ENCODE measurements at places on chromosomes 1 and 21.

GRCh38 chr1:15714406-15715136, 21.5 kb upstream of the SLC25A34 start:
- no peak for DNase-seq

DNA sequence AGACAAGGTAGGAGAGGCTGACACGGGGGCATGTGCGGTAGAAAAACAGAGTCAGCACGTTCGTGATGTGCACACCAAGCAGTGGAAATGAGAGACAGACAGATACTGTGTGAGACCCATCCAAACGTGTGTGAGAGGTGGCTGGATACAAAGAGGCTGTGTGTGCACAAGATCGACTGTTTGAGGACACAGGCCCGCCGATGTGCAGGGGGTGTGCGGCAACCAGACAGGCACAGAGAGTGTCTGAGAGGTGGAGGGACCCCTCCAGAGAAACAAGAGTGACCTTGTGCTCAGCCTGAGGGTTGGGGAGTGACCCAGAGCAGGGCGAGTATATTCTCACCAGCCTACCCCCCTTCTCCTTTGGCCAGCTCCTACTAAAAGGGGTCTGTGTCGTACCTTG, 97.8 kb upstream of the IPO9 start:
- DNase-seq: no peak

- DNase-seq: no peak
Observed at GRCh38 chr1:178538192-178538916, 25.4 kb downstream of the TEX35 start.

- DNase-seq: no peak
Observed at GRCh38 chr1:245656189-245656717, 501.5 kb downstream of the KIF26B start.

DNA sequence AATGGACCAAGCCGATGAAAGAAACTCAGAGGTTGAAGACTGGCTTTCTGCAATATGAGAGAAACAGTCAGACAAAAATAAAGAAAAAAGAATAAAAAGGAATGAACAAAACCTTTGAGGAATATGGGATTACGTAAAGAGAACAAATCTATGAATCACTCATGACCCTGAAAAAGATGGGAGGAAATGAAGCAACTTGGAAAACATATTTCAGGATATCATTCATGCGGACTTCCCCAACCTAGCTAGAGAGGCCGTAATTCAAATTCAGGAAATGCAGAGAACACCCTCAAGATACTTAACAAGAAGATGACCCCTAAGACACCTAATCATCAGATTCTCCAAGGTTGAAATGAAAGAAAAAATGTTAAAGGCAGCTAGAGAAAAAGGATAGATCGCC, 705.3 kb upstream of the CHRM3 start:
- DNase-seq: no peak

DNA sequence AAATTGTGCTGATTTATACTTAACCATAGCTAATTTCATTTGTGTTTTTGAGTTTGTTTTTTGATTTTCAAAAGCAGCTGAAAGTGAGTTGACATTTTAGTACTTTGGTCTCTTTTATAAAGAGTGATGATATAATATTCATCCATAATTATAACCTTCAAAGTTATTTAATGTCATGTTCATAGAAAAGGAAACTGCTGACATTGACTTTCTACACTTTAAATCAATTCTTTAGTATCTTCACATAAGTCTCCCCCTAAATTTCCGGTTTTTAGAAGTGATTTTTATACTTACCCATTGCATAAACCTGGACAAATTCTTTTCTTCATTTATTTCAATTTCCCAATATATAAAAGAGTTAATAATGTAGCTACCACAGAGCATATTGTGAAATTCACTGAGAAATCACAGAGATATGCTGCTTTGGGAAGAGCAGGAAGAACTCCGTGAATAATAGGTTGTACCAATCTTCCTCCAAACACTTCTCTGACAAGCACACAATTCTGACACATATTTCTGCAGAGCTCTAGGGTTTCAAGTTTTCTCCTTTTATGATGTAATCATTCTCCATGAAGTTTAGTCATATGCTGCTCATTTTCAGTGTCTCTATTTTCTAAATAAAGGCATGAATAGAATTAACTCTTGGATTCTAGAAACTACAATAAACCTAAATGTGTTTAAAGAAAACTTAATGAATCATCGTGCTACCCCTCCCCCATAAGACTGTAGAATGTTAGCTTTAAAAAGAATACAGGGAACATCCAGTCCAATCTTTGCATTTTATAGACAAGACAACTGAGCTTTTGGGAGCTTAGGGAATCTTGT, 25.6 kb upstream of the CDC42BPA start:
- no peak for DNase-seq

DNA sequence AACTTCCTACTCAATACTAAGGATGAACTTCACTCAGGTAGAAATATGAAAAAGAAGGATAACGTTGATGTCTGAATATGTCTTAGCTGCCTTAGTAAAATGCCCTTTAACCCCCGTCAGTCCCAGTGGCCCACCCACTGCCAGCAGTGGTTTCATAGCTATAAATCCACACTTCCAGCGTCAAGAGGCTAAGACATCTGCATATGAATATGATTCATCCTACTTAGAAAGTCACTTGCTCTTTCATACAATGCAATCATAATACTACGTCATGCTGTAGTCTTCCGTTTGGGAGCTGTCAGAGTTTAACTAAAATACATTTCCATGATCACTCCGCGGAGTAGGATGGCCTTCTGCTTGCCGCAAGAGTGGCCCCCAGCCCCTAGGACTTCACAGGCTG, 247.3 kb downstream of the SDCCAG8 start:
- no peak for DNase-seq

- DNase-seq: no peak
Observed at GRCh38 chr1:203644661-203645510, 18.3 kb downstream of the ATP2B4 start.

DNA sequence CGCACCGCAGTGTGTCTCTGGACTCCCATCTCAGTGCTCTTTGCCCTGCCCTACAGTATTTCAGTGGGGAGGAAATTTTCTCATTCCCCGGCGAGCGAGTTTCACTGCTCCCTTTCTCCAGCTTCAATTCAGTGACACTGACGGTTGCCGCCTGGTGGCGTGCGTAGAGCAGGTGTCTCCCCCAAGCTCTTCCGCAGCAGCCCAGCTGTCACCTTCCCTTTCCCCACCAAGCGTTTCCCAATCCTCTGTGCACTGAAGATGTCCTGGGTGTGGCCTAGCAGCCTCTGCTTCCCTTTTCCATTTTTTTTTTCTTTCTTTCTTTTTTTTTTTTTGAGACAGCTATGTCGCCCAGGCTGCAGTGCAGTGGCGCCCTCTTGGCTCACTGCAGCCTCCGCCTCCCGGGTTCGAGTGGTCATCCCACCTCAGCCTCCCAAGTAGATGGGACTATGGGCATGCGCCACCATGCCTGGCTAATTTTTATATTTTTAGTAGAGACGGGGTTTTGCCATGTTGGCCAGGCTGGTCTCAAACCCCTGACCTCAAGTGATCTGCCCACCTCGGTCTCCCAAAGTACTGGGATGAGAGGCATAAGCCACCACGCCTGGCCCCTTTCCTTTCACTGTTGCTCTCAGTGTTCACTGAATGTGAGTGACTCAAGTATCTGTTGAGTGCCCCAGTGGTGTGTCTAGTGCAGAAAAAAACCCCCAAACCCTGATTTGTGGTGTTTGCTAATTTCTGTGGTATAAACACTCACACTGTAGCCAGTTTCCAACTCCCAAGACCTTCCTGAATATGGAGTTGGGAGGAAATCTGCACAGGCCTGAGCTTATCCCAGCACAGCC, 30.1 kb downstream of the TNFRSF1B start:
- DNase-seq: no peak

DNA sequence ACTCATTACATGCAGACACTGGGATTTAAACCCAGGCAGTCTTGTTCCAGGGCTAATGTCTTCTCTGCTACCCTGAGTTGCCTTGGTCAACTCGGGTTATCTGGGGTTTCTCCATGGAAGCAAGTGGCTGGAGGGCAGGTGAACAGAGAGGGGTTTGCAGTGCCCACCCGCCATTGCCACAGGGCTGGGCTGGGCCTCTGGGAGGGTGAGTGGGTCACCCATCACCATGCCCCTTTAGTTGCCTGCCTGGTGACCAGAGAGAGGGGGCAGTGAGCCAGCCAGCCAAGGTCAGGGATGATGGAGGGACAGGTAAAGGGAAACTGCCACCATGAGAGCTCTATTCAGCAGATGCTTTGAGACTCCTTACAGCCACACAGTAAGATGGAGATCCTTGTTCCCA, 53.2 kb downstream of the GRIK3 start:
- no peak for DNase-seq
